ENCODE measurements at places on chromosomes 6 and 20.

DNA sequence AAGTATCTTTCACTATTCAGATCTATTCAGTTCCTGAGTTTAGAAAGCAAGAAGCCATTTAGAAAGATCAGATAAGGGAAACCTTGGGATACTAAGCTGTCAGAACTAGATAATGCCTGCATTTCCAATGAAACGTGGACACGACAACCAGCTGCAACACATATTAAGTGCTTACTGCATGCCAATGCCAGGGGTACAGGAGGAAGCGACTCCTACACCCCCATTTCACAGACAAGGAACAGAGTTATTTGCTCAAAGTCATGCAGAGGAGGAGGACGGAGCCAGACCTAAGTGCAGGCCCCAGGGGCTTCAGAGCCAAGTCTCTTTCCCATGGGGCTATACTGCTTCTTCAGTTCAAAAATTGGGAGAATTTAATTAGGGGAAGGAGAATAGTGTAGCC, 62.4 kb downstream of the PREX1 start:
- no peak for DNase-seq

DNA sequence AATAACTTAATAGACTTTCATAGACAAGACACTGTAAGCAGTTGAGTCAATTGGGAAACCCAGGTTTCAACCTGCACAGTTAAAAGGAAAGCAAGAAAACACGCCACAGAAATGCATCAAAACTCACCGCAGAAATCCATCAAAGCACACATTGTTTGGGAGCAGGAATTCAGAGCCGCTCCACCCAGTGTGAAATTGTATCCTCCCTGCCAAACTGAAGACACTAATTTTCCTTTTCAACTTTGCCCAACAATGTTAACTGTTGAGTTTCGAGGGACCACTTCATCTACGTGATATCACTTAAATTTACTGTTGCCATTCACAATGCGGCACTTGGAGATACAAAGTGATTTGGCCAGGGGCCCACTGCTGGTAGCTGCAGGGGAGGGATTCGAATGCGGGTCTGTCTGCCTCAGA, 92.7 kb downstream of the DACT2 start:
- DNase-seq: no peak

DNA sequence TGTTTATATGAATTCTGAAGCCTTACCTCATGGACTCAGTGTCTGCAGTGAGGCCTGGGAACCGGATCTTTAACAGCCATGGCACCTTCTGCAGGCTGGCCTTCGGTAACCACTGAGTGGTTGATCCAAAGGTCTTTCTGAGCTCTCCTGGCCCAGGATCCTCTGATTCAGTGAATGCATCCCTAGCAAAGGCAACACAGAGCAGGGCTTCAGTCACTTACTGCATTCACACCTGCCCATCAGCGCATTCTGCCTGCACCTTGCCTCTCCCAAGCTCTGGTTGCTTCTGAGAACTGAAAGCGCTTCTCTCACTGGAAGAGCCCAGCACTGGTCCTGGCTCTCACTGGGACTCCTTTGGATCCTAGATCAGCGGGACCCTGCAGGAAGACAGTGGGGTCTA, 8.4 kb upstream of the CST9 start:
- DNase-seq: no peak

DNA sequence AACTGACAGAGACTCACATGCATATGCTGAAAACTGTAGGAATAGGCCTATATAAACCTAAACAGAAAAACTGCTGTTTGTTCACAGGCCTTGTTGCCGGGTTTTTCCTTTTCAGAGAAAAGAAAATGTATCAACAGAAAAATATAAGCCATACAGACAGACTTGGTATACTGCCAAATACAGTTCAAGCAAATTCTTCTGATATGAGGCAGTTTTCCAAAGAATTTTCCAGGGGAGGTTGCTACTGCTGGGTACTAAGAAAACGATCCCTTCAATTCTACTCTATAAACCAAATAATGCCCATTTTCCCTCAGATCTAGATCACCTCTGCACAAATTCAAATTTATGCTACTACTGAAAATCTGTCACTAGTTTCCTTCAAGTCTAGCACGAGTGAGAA, 59.4 kb downstream of the ME1 start:
- DNase-seq: no peak

GRCh38 chr20:8036771-8037170, 17.2 kb upstream of the TMX4 start:
- no peak for DNase-seq

DNA sequence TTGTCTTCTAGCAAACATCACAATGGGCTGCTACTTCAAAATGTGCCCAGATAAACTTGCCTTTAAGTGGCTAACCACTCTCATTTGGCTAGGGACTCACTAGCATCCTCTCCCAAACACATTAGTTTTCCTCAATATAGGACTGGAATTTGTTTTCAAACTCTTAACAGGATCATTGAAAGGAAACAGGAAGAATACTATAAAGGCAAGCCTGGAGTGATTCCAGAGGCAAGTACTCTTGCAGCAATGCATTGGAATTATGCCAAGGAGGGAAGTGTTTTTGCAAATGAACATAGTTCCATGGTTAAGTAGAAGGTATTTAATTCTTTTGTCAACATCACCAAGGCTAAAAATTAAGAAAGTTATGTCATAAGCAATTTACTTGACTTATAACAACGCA, 12.2 kb downstream of the EPHA7 start:
- no peak for DNase-seq

DNA sequence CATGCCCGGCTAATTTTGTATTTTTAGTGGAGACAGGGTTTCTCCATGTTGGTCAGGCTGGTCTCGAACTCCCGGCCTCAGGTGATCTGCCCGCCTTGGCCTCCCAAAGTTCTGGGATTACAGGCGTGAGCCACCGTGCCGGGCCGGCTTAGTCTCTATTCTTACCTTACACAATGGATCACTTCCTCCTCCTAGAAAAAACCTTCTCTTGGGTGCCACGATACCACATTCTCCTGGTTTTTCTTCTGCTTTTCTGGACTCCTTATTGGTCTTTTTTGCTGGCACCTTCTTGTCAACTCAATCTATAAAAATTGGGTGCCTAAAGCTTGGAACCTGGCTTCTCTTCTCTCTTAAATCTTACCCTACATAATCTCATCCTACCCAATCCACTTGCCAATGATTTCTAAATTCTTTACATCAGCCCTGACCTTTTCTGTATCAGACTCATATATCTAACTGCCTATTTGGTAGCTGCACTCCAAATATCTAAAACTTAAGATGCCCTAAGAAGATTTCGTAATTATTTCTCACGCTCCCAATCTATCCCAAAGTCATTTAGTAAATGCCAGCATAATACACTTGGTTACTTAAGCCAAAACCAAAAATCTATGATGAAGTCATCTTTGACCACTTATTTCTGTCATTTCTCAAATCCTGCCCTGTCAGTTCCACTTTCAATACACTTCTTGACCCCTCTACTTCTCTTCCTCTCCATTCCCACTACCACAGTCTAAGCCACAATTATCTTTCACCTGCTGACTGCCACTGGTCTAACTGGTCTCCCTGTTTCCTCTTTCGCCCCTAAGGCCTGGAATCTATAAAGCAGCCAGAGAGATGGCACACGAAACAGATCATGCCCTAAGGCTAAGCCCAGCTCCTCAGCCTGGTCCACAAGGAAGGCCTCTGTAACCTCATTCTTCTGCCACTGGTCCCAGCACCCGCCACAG, 43.2 kb downstream of the ELMO2 start:
- DNase-seq: no peak

GRCh38 chr6:120355822-120356221, 978.5 kb downstream of the TBC1D32 start:
- DNase-seq: no peak

DNA sequence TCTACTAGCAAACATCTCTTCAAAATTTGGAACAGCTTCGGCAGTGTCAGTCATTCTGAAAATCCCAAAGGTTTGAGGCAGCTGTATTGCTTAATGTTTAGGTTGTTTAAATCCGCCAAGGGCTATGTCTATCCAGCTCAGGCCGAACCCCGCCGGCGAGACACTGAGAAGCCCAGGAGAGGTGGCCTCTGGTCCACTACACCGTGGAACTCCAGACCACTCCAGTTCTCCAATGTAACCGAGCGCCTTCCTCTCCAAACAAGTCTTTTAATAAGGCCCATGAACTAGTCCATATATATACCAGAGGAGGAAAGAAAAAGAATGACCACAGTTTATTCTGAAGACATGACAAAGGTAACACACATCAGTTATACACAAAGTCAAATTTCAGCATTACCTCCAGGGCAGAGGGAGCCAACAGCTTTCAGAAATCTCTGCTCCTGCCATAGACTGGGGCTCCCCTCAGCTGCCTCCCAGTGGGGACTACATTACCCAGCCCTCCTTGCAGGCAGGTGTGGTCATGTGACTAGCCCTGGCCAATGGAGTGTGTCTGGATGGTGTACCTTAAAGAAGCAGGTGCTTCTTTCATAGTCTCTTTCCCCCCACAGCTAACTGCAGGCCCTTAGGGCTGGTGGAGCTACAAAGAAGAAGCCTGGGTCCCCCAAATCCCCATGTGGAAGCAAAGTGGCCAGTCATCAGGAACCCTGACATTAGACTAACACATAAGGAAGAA, at the start of gene RAMACL:
Gene RAMACL, minus strand, starts transcription at position 255 of the 733 bp plus-strand sequence. Its CDS starts 201 bp downstream, at position 54.
- peak; percentile 29 for DNase-seq

- no peak for DNase-seq
Measured at GRCh38 chr6:131756039-131756438, 45.2 kb upstream of the CTAGE9 start.

DNA sequence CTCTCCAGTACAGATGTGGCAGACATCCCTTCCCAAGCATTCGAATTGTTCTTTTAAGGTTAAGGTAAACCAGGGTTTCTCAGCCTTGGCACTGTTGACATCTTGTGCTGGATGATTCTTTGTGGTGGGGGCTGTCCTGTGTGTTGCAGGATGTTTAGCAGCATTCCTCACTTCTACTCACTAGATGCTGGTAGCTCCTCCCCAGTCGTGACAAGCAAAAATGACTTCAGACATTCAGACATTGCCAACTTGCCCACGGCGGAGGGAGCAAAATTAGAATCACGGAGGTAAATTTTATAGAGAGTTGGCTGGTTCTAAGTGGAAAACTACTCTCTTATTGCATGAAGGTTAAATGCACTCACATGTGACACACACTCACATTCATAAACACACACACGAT, 188.7 kb downstream of the GMPR start:
- DNase-seq: no peak

- DNase-seq: no peak
Measured at GRCh38 chr6:164692772-164693510, 616.5 kb downstream of the C6orf118 start.

GRCh38 chr6:87291883-87292282, 30.5 kb upstream of the SMIM8 start:
- DNase-seq: no peak

DNA sequence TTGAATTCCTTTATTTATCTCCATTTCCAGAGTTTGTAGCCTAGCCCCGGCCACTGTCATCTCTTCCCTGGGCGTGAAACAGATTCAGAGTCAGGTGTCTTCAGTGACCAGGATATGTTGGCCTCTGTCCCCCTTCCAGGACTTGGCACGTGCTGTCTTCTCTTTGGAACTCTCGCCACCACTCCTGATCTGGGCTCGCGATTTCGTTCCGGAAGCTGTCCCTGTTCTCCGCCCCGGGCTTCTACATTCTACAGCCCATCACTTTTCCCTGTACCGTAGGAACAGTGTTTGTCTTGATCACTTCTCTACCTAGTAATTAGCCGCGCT, 739 bp downstream of the GSS start:
- no peak for DNase-seq

- DNase-seq: no peak
Measured at GRCh38 chr20:57663241-57663640, 43.0 kb upstream of the ZBP1 start.

- peak; percentile 68 for DNase-seq
Measured at GRCh38 chr6:79869600-79870084, 77.7 kb downstream of the ELOVL4 start.

DNA sequence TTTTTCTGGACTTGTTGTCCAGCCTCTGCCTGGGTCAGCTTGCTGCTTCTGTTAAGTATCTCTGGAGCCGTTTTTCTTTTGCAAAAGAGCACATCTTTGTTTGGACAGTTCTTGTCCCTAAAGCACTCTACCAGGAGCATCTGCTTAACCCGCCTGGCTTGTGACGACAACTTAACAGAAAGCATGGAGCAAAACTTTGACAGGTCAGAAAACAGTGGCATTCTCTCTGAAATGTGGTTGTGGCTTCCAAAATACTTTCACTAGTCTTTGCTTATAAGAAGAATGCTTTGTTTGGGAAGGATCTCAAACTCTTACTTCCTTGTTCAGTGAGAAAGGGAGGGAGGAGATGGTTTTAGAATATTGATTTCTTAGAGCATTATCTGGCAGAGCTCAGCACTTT, 47.6 kb downstream of the CD109 start:
- DNase-seq: no peak

DNA sequence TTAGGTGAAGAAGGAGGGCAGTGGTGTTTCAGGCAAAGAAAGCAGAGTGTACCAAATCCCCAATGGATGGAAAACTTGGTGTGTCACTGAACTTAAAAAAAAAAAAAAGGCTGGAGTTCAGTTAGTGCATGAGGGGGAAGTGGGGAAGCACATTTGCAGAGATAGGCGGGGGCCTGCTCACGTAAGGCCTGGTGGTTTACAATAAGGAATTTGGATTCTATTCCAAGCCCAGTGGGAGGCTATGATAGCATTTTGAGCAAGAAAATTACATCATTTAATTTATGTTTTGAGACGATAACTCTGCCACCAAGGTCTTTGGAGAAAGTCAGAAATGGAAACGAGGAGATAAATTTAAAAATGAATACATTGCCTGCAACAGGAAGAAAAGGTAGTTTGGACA, 225.5 kb downstream of the EYA4 start:
- no peak for DNase-seq
